ENCODE measurements at places on chromosomes 7 and 10.

DNA sequence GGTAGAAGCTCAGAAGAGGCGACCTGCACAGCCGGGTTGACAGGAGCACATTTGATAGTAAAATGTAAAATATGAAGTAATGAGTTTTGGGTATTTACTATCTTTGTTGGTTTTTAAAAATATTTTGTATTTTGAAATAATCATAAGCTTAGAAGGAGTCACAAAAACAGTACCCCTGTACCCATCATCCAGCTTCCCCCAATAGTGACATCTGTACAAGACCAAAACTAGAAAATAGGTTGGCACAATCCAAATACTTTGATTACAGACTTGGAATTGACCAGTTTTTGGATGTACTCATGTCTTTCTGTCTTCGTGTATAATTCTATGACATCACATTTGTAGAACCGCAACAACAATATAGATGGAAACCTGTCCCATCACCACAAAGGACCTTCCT, 413.1 kb upstream of the PODXL start:
- DNase-seq = no peak

GRCh38 chr7:150975536-150976319, 2.4 kb downstream of the KCNH2 start:
- no peak for DNase-seq

GRCh38 chr10:103833731-103834365, 21.5 kb downstream of the SH3PXD2A start:
- no peak for DNase-seq

- no peak for DNase-seq
Observed at GRCh38 chr7:151451156-151451555, 11.2 kb upstream of the CRYGN start.

DNA sequence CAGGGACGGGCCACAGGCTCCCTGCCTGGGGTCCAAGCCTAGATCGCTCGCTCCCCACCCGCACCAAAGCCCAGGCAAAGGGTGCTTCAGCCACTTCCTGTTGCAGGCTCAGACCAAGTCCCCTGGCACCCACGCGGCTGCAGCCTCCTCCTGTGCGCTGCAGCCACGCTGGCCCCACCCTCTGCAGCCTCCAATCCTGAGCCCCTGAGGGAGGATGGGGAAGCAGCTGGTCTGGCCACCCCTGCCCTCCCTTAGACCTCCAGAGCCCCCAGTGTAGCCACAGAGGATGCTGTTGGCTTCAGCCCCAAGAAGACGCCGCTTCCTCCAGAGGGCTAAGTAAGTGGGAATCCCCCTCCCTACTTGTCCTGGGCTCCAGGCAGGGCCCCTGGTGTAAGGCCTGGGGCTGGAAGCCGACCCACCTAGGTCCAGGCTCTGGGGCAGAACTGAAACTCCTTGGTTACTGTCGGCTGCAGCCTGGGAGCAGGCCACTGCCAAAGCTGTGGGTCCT, 9.4 kb downstream of the LIMK1 start:
- no peak for DNase-seq

- no peak for DNase-seq
Observed at GRCh38 chr10:112918771-112919170, 31.3 kb upstream of the TCF7L2 start.

DNA sequence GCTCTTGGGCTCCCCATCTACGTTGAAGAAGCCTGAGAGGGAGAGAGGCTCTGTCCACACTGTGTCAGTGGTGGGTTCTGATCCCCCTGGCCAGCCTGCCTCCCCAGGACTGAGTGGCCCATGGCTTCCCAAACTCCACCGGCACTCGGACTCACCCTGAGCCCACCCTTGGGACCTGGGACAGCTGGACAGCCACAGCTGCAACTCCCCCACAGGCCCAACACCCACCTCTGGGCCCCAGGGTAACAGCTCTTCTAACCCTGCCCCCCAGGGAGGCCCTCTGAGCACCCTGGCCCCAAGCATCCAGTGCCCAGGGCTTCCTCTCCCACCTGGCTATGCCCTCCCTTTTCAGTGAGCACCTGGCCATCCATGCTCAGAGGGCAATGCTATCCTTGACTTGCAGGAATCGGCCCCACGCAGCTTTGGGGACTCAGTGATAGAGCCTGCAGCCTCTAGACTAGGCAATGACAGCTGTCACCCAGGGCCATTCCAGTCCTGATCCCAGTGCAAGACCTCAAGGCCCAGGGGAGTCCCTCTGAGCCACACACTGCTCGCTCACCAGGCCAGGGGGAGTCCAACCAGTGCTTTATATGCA, 17.9 kb downstream of the OGDHL start:
- DNase-seq = no peak

DNA sequence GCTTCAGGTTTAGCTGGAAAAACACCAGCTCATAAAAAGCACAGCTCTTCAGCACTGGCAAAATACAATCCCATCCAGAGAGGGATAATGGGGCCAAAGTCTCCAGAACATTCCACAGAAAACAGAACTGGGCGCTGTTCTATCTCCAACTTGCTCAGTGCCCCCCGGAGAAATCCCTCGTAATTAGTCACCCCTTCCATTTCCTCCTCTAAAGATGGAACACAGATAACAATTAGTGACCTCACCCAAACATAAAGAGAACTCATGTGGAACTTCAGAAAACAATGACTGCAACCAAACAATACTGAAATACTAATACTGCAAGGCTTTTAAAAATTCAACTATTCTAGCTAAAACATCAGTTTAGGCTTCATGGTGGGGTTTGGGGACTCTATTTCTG, 46.3 kb downstream of the KIAA1549 start:
- no peak for DNase-seq

GRCh38 chr7:18210377-18210776, 182.7 kb upstream of the PRPS1L1 start:
- no peak for DNase-seq

DNA sequence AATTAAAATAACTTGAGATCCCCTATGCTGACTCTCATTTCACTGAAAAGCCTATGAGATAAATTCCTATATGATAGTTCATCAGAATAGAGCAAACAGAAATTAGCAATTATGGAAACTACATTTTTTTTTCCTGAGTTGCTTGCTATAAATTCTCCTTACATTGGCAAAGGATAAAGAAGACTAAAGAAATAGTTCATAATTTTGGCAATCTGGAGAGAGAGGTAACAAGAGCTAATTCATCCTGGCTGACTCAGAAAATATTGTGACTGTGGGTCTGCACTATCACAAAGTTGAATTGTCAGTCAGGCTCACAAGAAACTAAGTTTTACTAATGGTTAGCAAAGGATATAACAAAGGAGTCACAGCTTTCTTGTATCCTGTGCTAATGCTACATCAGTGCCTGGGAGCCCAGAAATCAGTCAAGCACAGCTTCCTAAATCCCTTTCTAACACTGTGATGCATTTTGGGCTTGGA, 483.0 kb downstream of the MAGI2 start:
- no peak for DNase-seq

- DNase-seq = no peak
Observed at GRCh38 chr7:90025771-90026170, 128.5 kb upstream of the STEAP1 start.

GRCh38 chr10:5958077-5958476, 19.3 kb downstream of the IL15RA start:
- no peak for DNase-seq

DNA sequence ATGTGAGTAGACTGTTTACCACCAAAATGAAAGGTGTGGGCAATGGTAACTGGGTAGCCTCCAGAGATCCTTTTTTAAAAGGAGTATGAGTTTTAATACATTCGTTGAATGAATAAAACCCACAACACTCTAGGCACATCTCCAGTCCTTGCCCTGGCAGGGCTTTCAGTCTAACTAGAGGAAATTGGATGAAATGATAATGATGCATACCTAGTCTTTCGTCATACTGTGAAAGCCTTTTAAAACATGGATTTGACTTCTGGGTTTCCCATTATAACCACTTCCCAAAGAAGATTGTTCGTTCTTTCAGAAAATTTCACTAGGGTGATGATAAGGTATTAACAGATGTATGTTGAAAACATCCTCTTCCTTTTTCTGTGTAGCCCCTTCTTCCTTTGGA, 110.8 kb downstream of the REEP3 start:
- no peak for DNase-seq

- no peak for DNase-seq
Observed at GRCh38 chr10:60253484-60253883, 136.2 kb downstream of the ANK3 start.

- no peak for DNase-seq
Observed at GRCh38 chr7:102721-103120, 89.7 kb upstream of the FAM20C start.

- DNase-seq = no peak
Observed at GRCh38 chr7:129468547-129468946, 33.8 kb upstream of the SMKR1 start.

DNA sequence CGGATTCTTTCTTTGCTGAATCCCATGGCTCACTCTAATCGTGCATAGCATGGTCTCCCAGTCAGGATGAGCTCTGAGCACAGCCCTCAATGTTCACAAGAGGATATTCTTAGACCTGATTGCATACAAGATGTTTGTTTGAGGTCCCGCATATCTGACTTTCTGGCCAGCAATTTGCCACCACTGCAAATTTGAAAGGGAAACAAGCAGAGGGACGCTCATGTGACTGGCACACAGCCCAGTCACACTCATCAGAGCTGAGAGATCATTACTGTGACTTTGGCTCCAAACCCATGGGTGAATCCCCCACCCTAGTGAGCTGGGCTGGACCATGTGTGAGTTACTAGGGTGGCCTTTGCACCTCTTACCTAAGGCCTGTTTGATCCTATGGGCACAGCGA, 9.9 kb downstream of the TAS2R41 start:
- DNase-seq = no peak

- DNase-seq = no peak
Observed at GRCh38 chr10:30510184-30510931, 76.4 kb downstream of the MAP3K8 start.

DNA sequence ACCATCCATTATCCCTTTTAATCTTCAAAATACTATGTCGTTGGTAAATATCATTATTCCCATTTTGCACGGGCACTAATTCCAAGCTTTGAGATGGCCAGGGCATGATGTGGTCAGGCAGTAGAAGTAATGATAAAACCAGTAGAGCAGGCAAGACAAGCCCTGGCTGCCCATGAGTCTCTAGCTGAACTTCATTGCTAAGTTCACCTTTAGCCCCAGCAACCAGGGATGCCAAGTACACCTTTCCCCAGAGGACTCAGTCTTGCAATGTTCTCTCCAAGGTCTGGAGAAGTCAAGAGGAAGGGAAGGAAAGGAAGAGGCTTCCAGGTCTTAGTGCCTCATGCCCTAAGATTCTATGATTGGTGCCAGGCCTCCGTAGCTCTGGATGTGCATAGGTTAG, 203.2 kb downstream of the PLXNA4 start:
- no peak for DNase-seq

DNA sequence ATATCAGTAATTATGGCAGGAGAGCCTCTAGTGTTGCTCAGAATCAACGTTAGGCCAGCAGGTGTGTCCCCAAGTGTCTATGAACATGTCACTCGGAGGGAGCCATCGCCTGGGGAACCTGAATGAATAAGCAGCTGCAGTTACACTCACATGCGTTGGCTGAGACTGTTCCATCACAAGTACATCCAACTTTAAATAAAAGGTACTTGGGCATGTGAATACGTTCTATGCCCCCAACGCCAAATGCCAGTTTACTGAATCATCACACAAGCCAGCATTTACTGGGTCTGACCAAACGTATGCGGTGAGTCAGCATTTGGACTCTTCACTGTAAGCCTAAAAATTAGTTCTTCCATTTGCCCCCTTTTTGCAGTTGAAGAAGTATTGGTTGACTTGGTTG, 207.6 kb upstream of the PLXNA4 start:
- no peak for DNase-seq

DNA sequence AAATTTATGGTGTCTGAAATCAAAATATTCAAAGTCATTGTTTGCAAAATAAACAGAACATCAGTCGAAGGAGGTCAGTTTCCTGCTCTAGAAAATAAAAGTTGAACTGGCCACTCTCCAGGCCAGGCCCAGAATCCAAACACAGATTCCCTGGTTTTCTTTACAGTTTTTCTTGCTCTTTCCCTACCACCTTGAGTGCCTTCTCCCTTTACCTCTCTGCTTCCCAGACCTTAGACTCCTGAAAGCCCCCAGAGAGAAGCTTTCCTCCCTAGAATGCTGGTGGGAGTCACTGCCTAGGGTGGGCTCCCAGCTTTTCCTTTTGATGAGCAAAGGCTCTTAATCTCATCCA, 6.1 kb downstream of the DNTT start:
- no peak for DNase-seq

GRCh38 chr10:44426247-44427034, 41.5 kb upstream of the CXCL12 start:
- no peak for DNase-seq

DNA sequence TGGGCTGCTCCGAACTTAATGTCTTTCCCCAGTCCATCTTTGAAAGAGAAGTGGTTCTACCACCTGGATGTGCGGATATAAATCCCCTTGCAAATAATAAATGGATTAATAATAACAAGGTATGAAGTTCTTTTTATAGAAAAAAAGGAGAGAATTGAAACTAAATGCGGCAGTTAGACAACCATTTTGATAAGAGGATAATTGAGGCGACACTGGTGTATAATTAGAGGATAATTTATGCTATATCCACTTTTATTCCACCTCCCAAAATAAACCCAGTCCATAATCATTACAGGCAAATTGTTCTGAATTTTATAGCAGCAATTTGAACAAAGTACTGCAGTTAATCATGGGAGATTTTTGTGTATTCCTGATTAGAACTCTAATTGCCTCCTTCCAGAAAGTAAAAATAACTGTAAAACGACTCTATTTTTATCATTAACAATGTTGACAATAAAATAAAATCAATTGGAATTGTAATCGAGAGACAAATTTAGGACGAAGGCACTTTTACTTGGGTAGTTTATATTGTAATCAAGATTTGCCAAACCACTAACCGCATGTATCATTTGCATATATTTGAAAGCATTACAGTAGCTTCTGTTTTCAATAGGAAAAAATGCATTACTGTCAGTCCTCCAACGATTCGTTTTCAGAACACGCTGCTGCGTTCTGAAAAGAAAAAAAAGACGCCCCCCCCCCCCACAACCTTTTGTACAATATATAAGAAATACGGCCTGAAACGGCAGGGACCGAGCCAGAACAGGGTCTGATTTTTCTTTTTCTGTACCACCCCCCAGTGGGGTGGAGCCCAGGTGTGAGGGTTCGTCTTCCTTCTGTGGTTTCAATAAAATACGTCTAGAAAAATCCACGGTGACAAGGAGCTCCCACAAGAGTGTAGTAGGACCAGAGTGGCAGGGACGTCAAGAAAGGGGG, 838 bp upstream of the DLX6 start:
- no peak for DNase-seq

DNA sequence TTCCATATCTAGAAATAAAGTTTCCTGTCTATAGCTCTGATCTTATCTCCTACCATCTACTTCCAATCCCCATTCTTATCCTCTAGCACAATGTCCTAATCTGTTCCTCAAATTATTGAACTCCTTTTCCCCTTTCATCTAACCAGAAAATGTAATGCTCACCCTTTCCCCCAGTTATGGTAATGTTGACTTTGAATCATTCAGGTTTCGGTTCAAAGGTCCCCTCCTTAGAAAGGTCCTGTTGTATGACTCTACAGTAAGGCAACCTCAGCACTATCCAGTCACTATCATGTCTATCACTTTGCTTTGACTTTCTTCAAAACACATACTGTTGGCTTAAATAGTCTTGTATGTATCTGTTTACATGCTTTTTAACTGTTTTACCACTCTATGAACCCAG, 264.2 kb upstream of the PCDH15 start:
- no peak for DNase-seq

- no peak for DNase-seq
Observed at GRCh38 chr10:112819231-112819630, 130.8 kb upstream of the TCF7L2 start.

- DNase-seq = no peak
Observed at GRCh38 chr7:67209256-67209655, 212.6 kb downstream of the TYW1 start.
